IPS DF 19.7 (cell line): ENCODE measurements at places on chromosomes 16 and 17.

DNA sequence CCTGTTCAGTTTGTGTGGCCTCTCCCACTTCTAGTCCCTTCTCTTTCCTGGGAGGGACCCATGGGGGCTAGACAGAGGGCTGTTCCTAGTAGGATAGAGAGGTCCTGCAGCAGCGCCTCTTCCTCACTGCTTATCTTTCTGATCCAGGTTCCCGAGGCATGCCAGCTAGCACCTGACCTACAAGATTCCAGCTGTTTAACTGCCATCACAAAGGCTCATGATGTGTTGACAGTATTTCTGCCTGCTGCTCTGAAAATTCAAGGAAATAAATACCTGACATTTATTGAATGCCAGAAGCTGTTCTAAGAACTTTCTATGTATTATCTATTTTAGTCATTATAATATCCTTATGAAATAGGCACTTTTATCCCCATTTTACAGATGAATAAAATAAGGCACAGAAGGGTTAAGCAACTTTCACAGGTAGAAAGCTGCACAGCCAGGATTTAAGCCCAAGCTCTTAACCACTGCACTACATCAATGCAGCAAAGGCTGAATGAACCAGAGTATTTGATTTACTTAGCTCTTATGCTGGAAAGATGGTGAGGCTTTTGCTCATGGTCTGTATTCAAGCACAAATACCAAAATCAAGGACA is 38.8 kb downstream of the HEATR6 start:
- no peak for DNase-seq

DNA sequence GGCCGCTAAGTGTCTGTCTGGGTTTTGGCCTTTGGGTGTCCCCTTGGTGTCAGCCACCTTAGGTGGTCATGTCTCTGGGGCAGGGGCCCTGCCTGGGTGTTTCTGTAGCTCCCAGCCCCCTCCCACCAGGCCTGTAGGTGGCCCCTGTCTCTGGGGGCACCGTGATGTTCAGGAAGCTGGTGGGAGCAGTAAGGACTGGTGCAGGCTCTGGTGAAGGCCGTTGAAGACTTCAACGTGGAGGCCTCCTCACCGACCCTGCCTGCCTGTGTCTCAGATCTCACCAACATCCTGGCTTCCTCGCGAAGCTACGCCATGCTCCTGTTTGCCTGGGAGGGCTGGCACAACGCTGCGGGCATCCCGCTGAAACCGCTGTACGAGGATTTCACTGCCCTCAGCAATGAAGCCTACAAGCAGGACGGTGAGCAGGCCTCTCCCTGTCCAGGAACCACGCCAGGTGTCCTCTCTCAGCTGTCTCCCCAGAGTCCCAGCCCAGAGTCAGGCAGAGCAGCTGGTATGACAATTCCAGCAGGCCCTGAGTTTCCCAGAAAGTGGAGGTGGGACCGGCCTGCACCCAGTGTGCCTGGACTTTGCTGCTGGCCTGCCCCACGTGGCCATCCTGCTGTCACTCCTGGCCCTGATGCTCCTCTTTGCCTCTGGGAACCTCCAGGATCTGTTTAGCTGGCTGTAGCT is 2.8 kb downstream of the ACE start:
- DNase-seq, result no peak

DNA sequence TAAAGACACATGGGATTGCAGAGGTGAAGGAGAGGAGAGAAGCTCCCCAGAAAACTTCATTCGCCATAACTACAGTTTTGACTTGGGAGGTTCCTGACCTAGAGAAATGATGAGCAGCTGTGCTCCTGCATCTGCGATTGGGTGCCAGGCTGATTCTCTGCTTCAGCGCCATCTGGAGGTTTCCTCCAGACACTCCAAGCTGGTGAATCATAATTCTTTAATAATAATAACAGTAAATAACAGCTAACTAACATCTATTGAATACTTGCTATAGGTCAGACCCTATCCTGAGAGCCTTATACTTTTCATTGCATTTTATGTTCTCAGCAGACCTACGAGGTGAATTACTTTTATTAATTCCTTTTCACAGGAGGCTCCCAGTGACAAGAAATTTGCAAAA is 575.8 kb downstream of the TOX3 start:
- no peak for DNase-seq

- no peak for DNase-seq
These were observed 55.0 kb downstream of the PDPK1 start for GRCh38 chr16:2592786-2593185.

GRCh38 chr17:81481073-81481799 is 31.4 kb downstream of the ACTG1 start:
- no peak for DNase-seq

- no peak for DNase-seq
These were observed 5.5 kb upstream of the TMEM92 start for GRCh38 chr17:50268743-50269275.

GRCh38 chr16:47571711-47572110 is 110.6 kb downstream of the PHKB start:
- no peak for DNase-seq

GRCh38 chr16:67432506-67432890 is 1.6 kb downstream of the HSD11B2 start:
- DNase-seq, result no peak

GRCh38 chr16:12340151-12340733 is 363.7 kb downstream of the SNX29 start:
- DNase-seq, result peak; percentile 52

DNA sequence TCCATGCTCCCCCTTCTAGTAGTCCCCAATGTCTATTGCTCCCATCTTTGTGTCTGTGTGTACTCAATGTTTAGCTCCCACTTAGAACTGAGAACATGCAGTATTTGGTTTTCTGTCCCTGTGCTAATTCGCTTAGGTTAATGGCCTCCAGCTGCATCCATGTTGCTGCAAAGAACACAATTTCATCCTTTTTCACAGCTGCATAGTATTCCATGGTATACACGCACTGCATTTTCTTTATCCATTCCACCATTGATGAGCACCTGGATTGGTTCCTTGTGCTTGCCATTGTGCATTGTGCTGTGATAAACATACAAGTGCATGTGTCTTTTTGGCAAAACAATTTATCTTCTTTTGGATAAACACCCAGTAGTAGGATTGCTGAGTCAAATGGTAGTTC is 77.0 kb upstream of the HSBP1 start:
- DNase-seq, result no peak

GRCh38 chr16:23278031-23278430 is 24.1 kb upstream of the SCNN1B start:
- DNase-seq, result no peak

- DNase-seq, result no peak
These were observed 18.4 kb downstream of the CYB5D2 start for GRCh38 chr17:4161192-4161966.

DNA sequence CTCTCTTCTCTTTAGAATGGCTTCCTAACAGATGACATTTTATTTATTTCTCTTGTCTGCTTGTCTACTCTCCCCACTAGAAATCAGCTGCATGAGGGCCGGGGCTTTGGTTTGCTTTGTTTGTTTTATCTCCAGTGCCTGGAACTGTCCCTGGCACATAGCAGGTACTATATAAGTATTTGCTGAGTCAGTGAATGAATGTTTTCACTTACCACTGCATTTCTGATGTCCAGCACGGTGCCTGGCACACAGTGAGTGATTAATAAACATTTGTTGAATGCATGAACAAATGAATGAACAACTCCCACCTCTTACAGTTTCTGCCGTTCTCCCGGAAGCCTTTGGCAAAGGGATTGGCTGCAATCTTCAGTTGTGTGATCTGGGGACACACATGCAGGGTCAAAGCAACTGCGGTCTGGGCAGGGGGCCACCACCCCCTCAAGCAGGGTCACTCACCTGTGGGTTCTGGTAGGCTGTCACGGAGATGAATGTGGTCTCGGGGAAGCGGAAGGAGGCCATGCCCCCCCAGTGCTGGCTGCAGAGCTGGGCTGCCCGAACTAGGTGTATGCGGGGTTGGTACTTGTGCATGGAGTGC is 3.4 kb downstream of the TBX6 start:
- DNase-seq, result no peak

GRCh38 chr16:2184346-2184745 is 12.1 kb downstream of the CASKIN1 start:
- DNase-seq, result no peak

GRCh38 chr17:9266031-9266680 is 244.8 kb downstream of the NTN1 start:
- no peak for DNase-seq

DNA sequence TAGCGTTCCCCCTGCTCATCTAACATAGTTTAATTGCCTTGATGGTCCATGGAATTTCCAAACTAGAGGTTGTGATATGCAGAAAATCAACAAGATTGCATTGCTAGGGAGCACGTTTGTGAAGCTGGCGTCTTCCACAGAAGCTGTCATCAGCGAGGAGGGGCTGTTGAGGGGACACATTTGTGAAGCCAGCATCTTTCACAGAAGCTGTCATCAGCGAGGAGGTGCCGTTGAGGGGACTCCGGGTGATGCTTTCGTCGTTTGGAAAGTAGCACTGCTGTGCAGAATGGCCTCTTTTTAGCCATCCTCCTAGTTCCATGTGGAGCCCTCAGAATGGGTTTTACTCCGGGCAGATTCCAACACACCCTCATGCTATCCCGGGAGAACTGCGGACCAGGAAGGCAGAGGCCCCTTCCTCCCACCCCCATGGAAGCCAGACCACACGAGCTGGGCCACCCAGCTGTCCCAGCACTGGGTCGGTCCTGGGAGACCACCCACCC is 119.6 kb upstream of the CHMP6 start:
- DNase-seq, result no peak

- no peak for DNase-seq
These were observed 955 bp downstream of the ACLY start for GRCh38 chr17:41917679-41918313.

GRCh38 chr17:68573338-68573737 is 27.8 kb downstream of the FAM20A start:
- DNase-seq, result no peak

DNA sequence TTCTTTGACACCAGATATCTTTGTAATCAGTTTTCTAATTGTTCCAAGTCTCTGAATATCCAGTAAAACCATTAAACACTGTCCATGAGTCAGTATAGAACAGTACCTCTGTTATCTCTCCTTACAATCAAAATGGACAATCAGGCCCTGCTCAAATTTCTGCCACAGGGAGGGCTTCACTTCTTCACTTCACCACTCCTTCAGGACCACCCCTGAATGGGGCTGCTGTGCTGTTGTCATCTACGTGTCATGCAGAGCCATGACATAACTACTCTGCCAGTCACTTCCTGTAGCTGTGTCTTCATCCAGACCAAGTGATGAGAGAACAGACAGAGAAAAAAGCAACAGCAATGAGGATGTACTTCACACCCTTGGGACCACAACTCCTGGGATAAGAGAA is 116.9 kb downstream of the TANC2 start:
- DNase-seq, result no peak

GRCh38 chr16:11328172-11329070 is 16.8 kb upstream of the RMI2 start:
- DNase-seq, result peak; percentile 98

DNA sequence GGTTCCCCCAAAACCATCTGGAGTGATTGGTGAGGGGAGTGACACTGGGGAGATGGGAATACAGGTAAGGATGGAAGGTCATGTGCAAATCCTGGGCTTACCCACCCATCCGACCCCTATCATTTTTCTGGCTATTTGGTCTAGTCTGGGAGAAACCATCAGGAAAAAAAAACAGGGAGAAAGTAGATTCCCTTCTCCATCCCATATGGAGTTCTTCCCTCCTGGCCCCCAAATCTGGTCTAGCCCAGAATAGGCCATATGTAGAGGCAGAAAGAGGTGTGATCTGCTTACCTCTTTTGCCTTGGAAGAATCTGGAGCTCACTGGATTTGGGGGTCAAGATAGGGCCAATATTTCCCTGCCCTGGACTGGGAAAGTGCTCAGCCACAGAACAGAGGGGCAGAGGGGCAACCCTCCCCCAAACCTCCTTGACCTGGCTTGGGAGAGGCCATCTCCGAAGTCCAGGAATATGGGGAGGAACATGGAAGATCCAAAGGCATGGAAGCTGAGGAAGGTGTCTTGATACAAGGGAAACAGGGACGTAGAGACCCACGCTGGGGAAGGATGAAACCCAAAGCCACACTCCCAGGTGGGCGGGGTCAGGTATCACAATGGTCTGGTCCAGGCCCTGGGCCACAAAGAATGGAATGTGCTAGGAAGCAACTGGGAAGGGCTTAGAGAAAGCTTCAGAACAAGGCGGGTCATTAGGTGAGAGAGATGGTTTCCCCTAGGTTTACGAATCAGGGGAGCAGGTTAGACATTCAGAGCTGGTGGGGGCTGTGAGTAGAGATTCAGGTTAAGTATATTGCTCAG is 16.2 kb downstream of the CHRNB1 start:
- DNase-seq, result no peak

- no peak for DNase-seq
These were observed 28.1 kb downstream of the HSBP1 start for GRCh38 chr16:83835586-83836566.

- no peak for DNase-seq
These were observed 2.3 kb downstream of the TGFB1I1 start for GRCh38 chr16:31474173-31474714.

DNA sequence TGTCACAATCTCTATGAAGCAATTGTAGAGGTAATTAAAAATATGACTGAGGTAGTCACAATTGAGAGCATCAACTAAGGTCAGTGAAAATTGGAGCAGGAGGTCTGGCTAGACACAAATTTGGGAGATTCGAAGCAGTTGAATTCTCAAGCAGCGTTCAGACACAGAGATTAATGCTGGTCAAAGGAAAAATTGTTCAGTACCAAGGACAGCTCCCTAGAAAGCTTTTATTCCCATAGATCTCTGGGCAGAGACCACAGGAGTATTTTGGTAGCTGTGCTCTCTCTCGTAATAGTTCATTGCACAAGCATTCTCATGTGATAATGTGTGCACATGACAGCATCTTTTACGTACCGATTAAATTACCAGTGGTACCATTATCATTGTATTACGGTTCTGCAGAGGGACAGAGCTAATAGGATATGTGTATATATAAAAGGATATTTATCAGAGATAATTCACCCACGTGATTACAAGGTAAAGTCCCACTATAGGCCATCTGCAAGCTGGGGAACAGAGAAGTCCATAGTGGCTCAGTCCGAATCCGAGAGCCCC is 387.5 kb upstream of the HSBP1 start:
- DNase-seq, result peak; percentile 9

DNA sequence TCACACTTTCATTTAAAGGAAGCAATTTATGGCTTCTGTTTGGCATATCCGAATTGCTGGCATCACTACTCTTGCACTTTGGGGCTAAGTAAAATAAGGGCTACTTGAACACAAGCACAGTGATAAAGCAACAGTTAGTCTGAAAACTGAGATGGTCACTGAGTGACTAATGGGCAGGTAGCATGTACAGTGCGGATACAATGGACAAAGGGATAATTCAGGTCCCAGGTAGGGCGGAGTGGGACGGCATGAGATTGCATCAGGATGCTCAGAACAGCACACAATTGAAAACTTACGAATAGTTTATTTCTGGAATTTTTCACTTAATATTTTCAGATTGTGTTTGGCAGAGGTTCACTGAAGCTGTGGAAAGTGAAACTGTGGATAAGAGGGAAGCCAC is 9.2 kb upstream of the SMIM36 start:
- no peak for DNase-seq
